Mammary microvascular endothelial cell (primary cell): ENCODE measurements at places on chromosomes 5 and 9. TPM values are rescaled to one million over a fixed set of nuclear protein-coding genes. Genes with fewer than 3 reads are reported as not detected.

The ADAMTSL1 gene
- 33.3 and 45.4 TPM in 2 replicates for total RNA-seq

The ARHGAP26 gene
- total RNA-seq: 15.8 and 20.9 TPM in 2 replicates

The SHROOM1 gene
- total RNA-seq: 11.4 and 13.9 TPM in 2 replicates

The CCDC152 gene
- total RNA-seq: 0.20 and 0.47 TPM in 2 replicates

The SPINK6 gene
- not detected in 2 replicates for total RNA-seq

The SPAG8 gene
- 0.20 TPM in 1 of 2 replicates, not detected in the other for total RNA-seq

The SPATA31D4 gene
- total RNA-seq: not detected in 2 replicates

The HAVCR1 gene
- not detected in 2 replicates for total RNA-seq

The GARIN3 gene
- not detected in 2 replicates for total RNA-seq

The BARX1 gene
- not detected in 2 replicates for total RNA-seq

The LRRC19 gene
- not detected in 2 replicates for total RNA-seq

The CNTLN gene
- 5.9 and 6.4 TPM in 2 replicates for total RNA-seq
